ENCODE measurements at places on chromosomes 11 and 22.

- DNase-seq: no peak
Measured at GRCh38 chr11:8089791-8090510, 8.9 kb downstream of the TUB start.

- DNase-seq: no peak
Measured at GRCh38 chr22:30198921-30199320, 47.6 kb downstream of the LIF start.

DNA sequence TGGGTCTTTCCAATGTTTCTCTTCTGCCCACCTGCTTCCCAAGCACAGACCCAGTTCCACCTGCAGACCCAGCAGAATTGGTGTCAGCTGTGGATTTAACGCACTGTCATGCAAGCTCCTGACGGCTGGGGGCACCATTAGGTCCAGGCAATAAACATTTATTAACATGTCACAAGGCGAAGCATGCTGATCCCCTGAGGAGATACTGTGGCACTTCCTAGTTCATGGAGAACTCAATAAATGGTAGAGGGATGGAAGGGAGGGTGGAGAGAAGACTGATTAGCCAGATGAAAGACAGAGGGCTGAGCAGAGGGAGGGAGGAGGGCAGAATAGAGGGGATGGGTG is 68.3 kb upstream of the TSPAN18 start:
- no peak for DNase-seq

GRCh38 chr11:101741061-101741460 is 157.3 kb upstream of the TRPC6 start:
- no peak for DNase-seq

DNA sequence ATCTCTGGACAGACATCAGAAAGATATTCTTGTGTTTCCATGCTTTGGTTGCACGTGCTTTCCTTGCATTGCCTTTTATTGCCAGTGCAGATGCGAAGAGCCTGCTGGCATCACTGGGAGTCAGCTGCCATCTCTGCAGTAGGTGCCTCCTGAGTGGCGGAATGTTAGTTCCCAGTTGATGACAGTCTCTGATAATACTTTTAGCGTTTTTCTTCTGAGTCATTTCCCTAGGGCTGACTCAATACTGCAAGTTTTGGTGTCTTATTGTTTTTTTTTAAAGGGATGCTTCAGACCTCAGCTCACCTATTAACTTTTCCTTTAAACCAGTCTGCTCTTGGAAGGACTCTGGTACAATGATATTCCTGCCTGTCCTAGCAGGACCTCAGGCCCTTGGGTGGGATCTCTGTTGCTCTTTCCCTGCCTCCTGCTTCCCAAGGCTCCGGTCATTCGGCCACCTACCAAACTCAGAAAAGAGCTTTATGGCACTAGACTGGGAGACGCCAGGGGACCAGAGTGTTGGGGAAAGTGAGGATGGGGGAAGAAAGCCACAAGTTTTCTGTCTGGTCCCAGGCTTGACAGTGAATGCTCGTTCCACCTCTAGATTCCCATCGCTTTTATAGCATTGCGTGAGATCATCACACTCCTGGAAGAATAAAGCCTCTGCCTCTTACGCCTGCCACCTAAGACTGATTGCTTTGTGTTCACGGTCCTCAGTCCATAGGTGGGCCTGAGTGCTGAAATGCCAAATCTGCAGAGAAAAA is 308.7 kb downstream of the DDX10 start:
- no peak for DNase-seq

GRCh38 chr11:48169717-48170116 is 46.9 kb upstream of the OR4B1 start:
- DNase-seq: no peak

GRCh38 chr22:35664955-35665587 is 16.8 kb downstream of the APOL6 start:
- no peak for DNase-seq

- no peak for DNase-seq
Measured at GRCh38 chr22:27135031-27135981, 477.9 kb downstream of the MIAT start.

DNA sequence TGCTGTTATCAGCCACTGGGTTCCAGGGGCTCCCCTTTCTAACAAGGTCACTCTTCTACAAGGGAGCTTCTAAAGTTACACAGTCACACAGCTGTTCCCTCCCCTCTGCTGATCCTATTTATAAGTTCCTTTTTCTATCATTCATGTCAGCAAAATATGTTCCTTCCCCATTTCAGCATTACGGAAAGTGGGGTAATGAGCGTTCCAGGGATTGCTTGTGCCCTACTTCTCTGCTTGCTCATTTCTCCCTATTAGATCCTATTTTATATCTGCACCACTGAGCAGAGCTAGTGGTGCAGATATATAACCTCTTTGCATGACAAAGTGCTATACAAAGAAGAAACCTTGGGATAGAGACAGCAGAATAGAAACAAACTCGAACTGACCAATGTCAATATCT is 22.7 kb upstream of the PLEKHB1 start:
- no peak for DNase-seq

- DNase-seq: no peak
Measured at GRCh38 chr11:17983569-17983968, 29.3 kb downstream of the SERGEF start.

- no peak for DNase-seq
Measured at GRCh38 chr11:19328586-19329311, 88.0 kb upstream of the E2F8 start.

GRCh38 chr11:27599217-27599616 is 92.6 kb upstream of the LIN7C start:
- DNase-seq: no peak

DNA sequence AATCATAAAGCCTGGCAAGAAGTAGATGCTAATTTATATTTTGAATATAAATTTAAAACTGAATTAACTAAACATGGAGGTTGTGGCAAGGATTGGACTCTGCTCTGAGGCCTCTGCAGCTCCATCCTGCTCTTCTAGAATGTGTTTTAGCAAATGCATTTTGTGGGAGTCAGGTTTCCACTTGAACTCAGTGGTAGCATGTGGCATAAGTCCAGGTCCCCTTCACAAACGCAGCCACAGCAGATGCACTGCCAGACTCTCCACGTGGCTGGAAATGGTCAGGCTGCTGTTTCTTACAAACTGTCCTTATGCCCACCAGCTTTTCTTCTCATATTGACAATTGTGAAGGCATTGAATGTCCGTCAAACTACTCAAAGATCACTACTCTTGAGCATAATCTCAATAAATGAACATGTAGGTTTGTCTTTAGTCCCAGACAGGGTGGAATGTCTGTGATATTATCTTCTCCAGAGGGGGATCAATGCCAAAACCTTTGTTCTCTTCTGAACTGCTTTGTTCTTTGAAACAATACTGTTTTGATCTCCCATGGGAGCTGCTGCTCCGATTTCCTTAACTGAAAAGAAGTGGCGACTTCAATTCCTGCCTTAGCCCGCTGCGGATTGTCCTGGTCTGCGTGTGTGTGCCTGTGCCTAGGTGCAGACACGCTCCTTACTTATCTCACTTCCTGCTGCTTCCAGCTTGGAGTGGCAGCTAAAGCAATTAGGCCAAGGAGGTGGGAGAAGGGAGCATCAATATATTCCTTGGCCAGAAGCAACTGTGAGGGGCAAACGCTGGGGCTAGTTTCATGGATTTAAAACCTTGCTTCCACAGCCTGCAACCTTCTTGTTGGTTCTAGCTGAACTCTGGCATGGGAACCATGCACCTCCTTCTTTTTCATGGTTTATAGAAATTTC is 24.2 kb downstream of the EIF4G2 start:
- no peak for DNase-seq

DNA sequence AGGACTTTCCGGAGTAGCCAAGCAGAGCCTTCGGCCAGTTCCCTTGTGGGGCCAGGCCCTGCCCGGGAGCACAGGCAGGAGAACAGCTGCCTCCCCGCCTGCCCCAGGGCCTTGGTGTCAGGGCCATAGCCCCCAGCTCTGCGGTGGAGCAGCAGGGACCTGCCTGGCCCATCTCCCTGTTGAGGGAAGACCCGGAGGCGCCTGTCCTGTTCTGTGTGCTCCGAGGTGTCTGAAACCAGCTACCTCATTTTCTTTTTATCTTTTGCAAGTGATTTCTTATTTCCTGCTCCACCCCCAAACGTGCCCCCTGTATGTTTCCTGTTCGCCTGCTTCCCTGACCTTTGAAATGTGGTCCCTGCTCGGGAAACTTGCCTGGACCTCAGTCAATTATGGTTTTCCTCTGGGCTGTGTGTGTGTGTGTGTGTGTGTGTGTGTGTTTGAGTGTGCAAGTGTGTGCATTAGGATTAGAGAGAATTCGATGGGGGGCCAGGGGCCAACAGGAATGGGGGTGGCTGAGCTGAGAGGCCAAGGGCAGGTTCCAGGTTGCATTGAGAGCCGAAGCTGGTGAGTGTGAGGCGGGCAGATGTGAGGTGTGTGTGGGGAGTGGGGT is 19.1 kb downstream of the LRP5 start:
- no peak for DNase-seq

GRCh38 chr22:22244316-22245250 is at the start of gene VPREB1:
TSS of gene VPREB1 (plus strand) at chr22:22244786. CDS start at chr22:22244814, 28 bp downstream.
- no peak for DNase-seq

GRCh38 chr11:34466802-34467488 is 28.2 kb downstream of the CAT start:
- no peak for DNase-seq

- no peak for DNase-seq
Measured at GRCh38 chr11:111759778-111760407, 6.3 kb downstream of the PPP2R1B start.

DNA sequence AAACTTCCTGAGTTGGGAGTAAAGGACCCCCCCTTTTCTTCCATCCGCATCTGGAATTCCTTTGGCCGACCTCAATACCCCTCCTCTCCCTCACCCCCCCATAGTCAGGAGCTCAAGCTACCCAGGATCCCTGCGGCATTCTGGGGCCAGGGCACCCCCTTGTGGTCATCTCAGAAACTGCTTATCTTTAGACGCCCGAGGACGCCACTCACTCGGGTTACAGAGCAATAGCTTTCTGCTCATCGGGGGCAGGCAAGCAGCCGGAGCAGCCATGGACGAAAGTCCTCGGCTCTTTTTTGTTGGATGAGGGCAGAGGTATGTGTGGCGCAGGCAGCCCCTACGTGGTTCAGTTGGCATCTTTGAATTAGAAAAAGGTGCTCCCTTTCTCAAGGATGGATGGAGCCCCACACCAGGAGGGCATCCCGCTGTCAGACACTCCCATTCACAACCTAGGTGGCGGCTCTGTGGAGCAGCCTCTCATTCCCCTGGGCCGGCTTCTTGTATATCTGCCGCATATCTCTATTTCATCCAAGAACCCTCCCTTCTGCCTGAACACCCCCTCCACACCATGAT is 2.3 kb downstream of the C1QTNF5 start:
- DNase-seq: no peak

DNA sequence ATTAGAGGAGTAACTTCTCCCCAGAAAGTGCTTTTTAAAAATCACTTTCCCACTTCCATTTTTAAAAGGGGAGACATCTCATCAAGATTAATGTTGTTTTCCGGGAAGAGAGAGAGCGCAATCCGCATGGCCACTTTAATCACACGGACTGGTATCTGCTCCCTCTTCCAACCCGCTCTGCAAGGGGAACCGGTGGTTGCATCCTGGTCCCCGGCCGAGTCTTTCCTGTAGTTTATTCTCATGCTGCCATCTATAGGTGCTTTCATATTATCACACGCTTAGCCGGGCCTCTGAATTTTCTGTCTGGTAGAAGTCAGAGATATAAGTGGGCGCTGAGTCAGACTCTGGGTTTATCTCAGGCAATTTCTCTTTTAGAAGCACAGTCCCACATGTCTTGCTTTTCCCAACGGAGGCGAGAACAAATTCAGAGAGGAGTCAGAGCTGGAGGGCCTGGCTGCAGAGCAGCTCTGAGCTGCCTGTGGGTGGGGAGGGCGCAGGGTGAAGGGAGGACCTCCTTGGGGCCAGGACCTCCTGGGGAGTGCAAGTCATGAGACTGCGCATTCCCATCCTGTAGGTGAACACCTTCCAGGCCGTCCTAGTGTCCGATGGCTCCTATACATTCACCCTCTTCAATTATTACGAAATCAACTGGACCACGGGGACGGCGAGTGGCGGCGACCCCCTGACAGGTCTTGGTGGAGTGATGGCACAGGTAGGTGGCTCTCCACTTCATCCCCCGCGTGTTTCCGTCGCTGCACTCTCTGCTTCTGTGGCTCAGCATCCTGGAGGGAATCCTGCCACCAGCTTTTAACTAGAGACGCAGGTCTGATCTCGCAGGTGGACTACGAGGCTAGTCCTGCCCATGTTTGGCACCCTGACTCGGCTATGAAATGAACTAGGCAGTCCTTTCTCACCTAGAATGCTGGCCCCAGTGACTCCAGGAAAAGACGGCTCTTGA is 11.7 kb downstream of the TECTA start:
- DNase-seq: no peak

GRCh38 chr11:84628871-84629620 is 998.1 kb downstream of the DLG2 start:
- no peak for DNase-seq

GRCh38 chr22:46336119-46337078 is 885 bp downstream of the TRMU start:
- no peak for DNase-seq

DNA sequence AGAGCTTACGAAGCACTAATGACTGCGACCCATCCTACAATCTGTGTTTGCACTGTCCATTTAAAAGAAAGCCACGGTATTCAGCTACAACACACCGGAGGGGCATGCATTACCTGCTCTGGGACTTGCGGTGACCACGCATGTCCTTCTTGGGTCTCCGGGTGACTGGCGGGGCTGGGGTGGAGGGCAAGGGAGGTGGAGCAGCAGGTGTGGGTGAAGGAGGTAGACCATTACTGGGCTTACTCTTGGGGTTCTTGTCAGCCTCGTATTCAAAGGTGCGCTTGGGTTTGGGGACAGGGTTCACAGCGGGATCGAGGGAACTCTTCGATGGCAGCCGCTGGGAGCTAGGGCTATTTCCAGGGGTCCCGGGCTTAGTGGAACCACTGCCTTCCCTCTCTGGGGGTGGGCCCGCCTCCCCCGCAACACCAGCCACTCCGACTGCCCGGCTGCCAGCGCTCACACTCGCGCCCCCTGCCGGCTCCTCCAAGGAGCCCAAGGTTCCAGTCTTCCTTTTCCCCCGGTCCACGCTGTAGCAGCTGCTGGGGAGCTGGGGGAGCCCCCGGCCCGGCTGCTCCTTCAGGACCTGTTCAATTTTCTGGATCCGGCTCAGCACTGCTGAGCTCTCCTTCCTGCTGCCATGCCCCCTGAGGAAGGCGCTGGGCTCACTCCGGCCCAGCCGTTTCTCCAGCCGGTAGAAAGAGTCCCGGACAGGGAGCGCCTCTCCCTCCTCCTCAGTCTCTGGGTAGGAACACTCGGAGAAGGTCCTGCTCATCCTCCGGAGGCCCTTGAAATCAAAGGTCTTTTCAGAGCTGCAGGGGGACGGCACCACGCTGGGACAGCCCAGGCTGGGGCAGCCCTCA is 47.5 kb downstream of the RPL27A start:
- DNase-seq: no peak

GRCh38 chr11:64500176-64501013 is 90.6 kb upstream of the SLC22A12 start:
- DNase-seq: no peak

DNA sequence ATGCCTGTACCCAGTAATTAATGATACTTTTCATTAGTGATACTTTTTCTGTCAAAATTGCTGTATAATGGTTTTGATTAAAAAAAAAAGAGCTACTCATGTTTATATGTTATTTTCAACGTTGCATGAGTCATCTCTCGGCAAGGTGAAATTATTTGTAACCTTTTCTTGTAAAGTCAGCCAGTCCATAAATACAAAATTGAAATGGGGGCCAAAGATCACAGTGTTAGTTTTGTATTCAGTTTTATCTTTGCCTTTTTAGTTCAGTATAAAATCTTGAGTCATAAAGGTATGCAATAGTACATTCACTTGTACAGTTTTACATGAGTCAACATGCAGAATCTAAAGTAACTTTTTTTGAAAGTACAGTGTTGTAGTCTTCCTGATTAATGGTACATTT is 4.3 kb downstream of the ARHGEF12 start:
- no peak for DNase-seq
